Left colon (tissue), 2 donors: ENCODE measurements at places on chromosomes 16 and 17.
A peak's percentile ranks its signal among the peaks of the same experiment; 100 is the strongest.

DNA sequence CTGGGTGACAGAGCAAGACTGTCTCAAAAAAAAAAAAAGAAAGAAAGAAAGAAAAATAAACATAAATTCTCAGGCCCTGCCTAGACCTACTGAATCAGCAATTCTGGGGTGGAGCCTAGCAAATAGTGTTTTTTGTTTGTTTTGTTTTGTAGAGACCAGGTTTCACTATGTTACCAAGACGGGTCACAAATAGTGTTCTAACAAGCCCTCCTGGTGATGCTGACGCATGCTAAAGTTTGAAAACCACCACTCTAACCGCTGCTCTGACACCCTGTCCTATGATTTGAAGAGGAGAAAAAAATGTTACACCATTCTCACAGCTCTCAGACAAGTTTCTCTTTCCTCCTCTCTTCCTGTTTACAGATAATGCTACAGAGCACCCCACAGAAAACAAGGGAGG, 1.5 kb downstream of the MRPL10 start:
- DNase-seq: no peak

DNA sequence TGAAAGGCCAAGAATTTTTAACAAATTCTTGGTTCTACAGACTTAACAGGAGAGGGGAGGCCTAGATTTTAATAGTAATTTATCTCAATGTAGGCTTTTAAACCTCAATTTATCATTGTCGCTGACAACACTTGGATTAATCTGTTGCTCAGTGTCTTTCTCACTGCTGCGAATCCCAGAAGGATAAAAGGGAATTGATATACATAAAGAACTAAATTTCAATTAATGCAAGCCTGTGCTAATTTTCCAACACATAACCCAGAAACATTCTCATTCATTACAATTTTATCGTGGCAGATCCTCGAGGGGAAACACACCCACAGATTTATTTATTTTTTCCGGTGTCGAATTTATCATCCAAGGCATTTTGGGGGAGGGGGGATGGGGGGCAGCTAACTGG, 98.1 kb downstream of the WSCD1 start:
- DNase-seq: no peak

DNA sequence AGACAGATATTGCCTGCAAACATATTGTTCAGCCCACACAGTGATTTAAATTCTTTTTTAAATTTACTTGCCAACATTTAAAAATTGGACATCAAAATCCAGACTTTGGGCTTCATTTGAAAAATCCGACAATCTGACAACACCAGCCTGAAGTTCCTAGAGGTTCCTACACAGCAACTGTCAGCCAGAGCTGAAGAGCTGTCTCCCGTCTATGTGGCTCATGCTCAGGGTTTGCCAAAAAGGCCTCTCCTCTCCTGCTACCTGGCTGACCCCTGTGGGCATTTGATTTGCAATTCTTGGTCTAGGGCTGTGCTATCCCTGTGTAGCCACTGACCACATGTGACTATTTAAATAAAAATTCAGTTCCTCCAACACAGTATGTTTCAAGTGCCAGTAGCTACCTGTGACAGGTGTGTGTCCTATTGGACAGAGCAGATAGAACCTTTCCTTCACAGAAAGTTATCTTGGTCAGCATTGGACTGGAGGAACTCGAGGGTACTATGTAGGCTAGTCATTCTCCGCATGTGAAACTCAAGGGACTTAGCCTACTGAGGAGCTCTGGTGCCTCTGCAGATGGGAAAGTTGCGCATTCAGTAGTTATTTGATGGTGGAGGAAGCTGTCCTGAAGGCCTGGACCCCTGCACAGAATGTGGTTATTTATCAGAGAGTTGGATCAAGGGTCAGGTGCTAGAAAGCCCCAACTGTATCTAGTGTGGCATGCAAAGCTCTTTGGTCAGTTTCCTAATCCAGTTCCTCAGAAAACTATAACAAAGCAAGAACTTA, 2.7 kb downstream of the LYRM1 start:
- no peak for DNase-seq

- DNase-seq: peak; percentile 73
Observed at GRCh38 chr16:11636172-11636721, 32.0 kb upstream of the SNN start.

DNA sequence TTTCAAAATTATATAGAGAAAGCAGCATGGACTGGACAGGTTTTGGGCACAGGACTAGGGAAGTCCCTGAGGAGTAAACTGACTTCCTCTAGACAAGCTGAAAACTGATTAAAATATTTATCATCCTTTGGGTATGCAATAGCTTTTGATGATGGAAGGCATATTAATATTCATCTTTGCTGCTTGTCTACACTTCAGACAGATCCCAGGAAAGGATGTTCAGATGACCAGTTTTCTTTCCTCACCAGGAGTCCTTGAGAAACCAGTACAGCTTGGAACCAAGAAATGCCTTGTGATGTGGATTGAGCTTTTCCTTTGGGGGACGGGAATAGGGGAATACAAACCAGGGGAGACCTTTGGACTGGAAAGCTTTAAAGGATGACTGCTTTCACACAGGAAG, 195.5 kb downstream of the FTO start:
- no peak for DNase-seq
